Naive thymus-derived CD4-positive, alpha-beta T cell (primary cell): ENCODE measurements at places on chromosomes 7 and 10.
A peak's percentile ranks its signal among the peaks of the same experiment; 100 is the strongest.

DNA sequence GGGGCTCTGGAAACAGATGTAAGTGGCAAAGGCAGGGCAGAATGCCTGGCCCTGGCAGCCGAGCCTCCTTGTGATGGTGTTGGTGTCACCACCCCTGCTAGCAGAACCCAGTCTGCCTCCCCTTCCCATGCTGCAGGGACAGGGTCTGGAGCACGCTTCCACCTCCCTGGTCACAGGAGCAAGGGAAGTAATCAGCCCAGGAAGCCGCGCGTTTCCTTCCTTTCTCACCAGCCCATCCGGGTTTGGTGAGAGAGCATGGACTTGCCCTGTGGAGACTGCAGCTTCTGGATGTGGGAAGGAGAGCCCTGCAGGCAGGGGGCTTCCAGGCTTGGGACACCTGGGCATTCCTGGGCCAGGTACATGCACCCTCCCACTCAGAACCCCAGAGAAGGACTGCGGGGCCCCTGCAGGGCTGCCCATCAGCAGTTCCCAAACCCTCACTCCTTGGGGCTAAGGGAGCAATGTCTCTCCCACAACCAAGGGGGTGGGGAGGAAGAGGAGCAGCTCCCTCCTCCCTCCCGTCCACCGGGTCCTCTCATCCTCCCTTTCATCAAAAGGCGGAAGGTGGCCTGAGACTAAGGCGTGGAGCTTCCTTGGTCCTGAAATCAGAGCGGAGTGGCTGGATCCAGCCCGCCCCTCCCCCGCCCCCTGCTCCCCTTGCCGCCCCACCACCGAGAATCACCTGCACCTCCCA, 1.8 kb downstream of the MMRN2 start:
- no peak for DNase-seq

DNA sequence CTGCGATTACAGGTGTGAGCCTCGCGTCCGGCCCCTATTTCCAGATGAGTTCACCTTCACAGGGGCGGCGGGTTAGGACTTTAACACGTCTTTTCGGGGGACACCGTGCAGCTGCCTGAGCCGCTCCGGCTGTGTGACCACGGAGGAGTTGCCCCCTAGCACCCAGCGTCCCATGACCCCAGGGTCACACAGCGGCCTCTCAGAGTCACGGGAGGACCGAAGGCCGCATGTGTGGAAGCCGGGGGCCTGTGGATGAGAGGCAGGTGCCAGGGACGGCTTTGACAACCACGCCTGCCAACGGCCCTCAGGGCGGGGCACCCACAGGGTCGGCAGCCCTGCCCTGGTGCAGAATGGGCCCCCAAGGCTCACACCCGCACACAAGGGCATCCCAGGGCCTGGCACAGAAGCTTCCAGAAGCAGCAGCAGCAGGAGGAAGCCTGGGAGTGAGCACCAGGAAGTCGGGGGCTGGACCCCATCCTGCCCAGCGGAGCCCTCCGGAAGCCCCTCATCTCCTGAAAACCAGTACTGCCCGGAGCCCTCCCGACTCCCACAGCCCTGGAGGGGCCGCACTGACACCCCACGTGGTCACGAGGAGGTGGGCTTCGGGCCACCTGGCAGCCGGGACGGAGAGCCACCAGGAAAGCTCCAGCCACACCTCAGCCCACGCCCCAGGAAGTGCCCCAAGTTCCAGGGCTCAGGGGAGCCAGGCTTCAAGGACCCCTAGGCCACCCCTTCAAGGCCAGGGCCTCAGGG, 32.7 kb downstream of the ADAP1 start:
- DNase-seq: no peak

GRCh38 chr7:30117896-30118295, 16.9 kb upstream of the MTURN start:
- DNase-seq: no peak

DNA sequence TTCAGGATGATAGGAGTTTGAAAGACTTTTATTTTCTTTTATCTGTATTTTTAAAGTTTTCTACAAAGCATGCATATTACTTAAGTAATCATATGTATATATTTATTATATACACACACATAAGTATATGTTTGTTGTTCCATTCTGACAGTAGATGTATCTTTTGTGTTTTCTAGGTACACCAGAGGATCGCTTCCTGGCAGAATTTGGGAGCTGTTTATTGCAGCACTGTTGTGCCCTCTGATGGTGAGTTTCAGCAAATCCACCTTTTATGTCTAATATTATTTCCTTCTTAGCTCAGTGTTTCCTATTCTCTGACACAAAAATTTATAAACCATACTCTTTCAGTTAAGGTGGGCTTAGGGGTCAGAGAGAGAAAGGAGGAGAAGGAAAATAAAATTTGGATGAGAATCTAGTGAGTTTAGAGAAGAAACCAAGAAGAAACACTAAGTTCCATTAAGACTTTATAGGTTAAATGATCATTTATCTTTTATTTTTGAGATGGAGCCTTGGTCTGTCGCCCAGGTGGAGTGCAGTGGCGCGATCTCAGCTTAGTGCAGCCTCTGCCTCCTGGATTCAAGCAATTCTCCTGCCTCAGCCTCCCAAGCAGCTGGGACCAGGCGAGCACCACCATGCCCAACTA, 59.2 kb upstream of the OIT3 start:
- DNase-seq: peak; percentile 57

DNA sequence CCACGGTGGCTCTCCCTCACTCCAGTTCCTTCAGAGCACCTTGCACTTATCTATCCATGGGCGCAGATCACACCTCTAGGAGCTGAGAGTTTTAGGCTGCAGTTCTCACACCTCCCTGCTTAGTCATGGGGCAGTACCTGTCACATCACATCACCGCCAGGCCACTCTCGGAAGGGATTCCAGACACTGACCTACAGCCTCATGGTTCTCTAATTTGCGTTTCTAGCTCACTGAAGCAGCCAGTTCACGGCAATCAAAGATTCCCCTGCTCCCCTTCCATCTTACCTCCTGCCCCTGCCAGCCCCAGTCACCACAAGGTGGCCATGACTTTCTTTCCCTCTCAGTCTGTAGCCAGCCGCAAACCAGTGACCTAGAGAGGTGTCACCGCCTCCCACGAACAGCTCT, 34.2 kb downstream of the ADRB1 start:
- no peak for DNase-seq

DNA sequence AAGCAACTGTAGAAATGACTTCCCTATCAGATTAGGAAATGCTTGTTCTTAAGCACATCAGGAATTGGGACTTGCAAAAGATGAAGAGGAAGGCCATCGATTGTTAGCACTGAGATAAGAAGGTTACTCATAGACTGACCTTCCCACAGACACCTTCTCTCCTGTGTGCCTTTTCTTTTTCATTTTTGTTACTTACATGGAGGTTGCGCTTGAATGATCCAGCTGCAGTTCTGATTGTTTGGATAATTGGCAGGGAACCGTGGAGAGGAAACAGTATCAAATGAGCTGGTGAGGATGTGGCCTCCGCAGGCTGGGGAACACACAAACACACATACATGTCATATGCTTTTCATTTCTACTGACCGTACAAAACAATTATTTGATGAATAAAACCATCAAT, 134.9 kb upstream of the RSU1 start:
- DNase-seq: no peak
